RWPE1 (cell line): ENCODE measurements at places on chromosomes 5 and 9.

- no peak for DNase-seq
Measured at GRCh38 chr5:43561356-43561755, 4.5 kb upstream of the PAIP1 start.

GRCh38 chr5:134555890-134556311 is 30.4 kb downstream of the JADE2 start:
- peak; percentile 93 for DNase-seq

DNA sequence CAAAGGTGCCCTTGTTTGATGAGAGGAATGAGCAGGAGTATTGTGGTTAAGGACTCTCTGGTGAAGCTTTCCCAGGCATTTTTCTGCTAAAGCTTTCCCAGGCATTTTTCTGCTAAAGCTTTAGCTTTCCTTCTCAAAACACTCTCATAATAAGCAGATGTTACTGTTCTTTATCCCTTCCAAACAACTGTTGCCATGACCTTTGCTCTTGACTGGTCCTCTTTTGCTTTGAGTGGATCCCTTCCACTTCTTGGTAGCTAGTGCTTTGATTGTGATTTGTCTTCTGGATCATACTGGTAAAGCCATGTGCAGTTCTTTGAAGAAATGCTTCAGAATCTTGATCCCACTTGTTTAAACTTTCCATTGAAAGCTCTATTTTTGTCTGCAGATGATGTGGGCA is 85.8 kb downstream of the GPBP1 start:
- DNase-seq = no peak

DNA sequence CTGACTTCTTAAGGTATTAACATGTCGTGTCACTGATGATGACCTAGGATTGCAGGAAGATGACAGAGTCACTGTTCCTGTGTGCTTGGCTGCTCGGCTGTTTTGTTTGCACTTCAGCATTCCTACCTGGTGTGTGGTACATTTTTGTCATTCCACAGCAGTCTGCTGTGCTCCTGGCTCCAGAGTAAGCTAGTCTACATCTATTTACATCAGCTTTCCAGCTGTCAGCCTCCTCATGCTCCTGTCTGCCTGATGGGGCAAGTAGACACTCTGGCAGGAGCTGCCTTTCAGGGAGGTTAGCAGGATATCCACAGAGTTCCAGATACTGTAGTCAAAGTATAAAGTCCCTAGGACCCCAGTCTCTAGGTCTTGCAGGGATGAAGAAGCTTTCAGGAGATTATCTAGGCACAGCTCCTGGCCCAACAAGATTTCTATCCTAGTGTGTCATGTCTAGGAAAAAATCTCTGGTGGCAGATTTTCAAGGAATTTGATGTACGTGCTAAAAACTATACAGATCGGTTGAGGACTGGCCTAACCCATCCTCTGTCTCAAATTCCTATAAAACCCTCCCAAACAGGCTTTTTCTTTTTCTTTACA is 28.4 kb downstream of the RUSC2 start:
- DNase-seq = peak; percentile 96

DNA sequence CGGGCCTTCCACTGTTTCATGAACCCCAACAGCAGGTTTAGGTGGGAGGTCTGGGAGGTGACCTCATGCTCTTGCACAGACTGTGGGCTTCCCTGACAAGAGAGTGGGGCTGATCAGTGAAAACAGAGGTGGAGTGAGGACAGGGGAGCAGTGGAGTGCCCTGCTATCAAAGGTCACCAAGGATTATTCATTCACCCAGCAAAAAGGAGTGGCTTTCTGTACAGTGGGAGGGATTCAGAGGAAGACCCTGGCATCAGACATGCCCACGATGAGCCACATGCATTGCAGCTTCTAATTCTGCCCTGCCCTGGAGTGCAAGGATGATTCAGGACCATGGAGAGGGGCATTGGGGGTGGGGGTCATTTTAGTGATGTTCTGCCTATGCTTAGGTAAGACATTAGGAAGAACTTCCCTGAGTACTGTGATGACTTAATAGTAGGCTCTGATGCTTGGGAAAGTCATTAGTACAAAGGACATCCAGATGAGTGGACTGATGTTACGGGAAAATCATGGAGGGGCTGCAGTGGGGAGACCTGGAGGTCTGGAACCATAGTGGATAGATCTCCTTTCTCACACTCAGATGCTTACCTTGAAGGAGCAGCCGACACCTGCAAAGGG is 12.8 kb downstream of the TRAF1 start:
- peak; percentile 42 for DNase-seq

DNA sequence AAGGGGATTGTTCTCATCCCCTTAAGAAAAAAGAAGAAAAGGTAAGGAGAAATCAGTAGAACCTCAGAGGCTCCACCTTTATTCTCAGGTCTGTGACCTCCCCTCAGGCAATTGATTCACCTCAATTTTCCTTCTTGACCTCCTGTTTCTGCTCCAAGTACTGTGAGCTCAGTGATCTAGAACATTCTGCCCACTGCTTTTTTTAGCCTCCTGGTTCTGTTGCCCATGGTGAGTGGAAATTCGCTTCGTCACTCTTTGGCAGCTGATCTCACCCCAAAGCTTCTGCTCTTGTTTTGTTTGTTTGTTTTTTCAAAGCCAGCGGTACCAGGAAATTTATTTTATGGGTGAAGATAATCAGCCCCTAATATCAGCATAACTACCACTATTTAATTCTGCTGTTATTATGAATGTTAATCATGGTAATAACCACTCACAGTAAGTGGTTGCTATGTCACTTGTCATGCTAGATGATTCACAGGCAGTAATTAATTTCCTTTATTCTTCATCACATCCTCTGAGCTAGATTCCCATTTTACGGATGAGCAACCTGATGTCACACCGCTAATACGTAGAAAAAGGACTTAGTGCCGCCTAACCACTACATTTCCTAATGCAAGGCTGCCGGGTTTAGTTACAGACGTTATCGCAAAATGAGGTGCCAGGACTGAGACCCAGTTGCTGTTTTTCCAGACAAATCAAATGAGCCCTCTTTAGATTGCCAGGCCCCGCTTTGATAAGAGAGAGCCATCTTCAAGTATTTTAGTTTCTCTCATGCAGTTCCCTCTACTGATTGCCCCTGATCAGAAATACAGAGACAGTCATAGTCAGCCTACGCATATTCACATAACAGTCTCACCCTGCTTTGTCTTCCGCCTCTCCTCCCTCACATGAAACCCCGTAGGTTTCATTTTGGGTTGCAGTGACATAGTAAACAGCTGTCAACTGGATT is 78.2 kb downstream of the CYFIP2 start:
- DNase-seq = no peak

- no peak for DNase-seq
Measured at GRCh38 chr9:96877269-96877668, 23.0 kb upstream of the ZNF782 start.

- no peak for DNase-seq
Measured at GRCh38 chr9:114853071-114853855, 47.4 kb upstream of the TNFSF15 start.

DNA sequence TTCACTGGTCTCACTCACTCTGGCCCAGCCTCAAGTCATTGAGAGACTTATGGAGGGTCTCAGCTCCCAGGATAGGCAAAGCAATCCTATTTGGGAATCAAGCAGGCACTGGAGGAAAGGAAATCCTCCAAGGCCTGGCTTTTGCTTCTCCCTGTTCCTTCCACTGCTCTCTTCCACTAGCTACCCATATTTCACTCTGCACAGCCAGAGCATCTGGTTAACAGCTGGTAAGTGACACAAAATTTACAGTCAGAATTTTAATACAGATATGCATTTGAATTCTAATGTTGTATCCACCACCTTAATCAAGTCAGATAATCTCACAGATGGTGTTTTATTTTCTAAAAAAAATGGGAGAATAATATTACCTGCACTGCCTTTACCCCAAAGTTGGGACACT is 868 bp upstream of the C1QTNF2 start:
- no peak for DNase-seq

DNA sequence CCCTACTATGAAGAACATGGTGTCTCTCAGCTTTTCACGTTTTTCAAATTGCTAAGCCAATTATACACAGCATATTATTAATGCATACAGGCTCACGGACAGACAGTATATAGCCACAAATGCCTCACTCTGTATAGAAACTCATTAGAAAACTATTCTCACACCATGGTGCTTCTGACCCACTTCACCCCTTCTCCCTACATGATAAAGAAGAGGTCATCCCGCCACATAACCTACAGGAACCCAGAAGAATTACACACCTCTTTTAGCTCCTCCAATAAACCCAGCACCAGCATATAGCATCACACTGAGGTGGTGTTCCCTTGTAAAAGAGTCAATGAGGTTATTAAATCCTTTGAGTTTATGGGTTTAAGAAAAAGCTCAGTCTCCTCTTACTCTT is 5.6 kb downstream of the TLE1 start:
- no peak for DNase-seq

DNA sequence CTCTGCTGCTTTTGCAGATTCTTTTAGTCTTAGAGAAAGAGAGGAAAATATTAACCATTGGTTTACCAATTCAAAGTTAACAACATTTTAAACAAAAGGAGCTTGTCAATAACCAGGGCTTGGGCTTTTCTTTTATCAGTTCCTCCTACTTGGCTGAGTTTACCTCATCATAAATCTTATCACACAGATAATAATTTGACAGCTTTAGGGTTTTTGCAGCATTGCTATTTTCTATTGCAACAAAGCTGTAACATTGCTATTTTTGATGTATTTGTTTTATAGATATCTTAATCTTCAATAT is 9.8 kb upstream of the ABL1 start:
- no peak for DNase-seq

DNA sequence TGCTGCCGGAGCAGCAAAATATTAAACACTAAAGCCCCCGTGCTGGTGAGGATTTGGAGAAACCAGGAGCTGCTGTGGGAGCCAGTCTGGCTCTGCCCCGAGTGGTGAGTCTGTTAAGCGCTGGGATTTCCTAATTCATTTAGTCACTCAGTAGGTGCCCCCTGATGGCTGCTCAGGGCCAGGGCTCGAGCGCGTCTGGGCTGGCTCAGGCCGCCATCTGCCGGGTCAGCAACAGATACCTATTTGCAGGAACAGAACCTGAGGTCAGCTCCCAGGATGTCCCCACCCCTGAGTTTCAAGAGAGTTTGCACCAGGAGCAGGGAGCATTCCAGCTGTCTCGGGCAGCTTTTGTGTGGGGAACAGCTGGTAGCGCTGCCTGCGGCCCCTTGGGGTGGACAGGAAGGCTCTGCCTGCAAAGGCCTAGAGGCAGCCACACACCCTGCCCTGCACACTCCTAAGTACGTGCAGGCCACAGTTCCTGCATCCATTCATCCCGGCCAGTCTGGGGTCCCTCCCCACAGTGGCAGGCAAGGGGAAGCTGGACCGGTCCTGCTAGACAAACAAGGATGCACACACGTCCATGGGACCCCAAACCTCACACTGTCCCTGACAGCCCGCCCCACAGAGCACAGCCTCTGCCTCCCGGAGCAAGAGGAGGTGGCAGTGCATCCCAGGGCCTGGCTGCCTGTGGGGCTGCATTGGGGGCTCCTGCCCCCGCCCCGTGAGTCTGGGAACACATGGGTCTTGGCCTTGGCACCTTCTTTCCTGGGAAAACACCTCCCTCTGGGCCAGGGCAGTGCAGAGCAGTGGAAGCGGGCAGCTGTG is 83.7 kb downstream of the ADAMTS2 start:
- DNase-seq = no peak

GRCh38 chr9:94926431-94926800 is 199.9 kb downstream of the AOPEP start:
- no peak for DNase-seq

DNA sequence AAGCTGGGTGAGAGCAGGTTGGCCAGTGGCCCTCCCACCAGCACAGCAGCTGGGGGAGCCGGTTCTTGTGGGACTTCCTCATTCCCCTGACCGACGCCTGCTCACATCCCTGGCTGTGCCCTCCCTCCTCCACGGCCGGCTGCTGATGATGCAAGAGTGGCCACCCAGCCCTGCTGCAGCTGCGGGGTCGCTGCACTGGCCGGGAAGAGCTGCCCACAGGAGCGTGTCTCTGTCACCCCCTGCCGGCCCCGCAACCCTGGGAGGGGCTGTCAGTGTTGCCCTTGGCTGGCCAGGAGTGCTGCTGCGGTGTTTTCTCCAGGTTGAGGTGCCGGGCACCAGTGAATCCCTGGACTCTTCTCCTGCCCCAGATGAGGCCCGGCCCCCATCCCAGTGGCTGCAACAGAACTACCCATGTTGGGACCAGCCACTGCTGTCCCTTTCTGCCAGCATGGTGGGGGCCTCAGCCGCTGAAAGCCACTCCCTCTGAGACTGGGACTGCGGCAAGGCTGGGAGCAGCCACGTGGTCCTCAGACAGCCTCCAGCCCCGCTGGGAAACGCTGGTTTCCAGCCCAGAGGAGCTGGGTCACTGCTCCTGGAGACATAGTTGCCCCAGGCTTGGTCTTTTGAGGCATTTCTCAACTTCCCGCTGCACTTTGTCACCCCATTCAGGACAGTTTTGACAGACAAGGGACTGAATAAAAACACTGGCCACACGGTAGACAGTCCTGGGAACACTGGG is 739 bp downstream of the CARD9 start:
- peak; percentile 31 for DNase-seq

DNA sequence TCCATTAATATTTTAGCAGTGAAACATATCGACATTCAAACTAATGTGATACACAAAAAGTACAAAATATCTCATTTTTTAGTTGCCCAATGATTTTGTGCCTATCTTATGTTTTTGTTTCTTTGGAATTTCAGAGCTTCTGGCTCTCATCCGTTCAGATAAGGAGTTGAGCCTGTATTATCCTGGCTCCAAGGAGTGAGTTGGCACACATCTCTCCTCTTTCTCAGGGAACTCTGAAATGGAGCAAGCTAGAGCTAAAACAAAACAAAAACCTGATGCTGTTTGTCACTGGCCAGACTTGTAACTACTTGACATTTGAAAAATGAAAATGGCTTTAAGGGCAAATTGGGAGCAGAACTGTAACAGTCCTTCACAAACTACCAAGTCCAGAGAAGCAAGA is 131.3 kb upstream of the SLC28A3 start:
- no peak for DNase-seq

GRCh38 chr9:114611516-114612271 is 603 bp downstream of the TMEM268 start:
- peak; percentile 70 for DNase-seq

DNA sequence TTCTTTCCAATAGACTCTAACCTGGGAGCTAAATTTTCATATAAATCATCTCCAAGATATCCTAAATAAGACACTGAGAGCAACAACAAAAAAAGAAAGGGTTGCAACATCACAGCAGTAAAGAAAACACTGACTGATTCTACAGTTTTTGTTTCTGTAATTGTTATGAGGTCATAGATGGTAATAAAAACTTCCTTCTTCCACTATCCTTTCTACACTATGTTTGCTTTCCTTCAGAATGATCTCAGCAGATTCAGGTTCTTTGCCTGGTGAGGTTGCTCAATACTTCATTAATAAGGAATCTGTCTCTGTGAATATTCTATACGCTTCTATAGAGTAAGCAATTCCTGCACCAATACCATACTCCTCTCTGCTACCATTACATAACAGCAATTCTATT is 835.6 kb upstream of the GRAMD2B start:
- no peak for DNase-seq

DNA sequence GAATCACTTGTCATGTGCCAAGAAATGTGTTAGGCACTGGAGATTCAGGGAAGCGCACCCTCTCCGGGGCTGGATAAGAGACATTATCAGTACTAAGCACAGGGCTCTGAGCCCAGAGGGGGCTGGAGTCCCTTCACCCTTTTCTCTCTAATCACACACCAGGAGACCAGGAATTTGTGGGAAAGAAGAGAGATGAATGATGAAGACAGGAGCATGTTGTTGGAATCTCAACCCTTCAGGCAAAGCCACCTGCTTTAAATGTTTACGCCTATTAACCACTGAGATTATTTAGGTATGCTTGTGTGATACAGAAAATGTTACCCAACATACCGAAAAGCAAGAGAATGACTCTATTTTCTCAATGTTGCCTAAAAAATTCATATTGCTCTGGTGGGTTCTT is 119.8 kb downstream of the ENTREP1 start:
- DNase-seq = no peak

- no peak for DNase-seq
Measured at GRCh38 chr5:147648597-147648996, 133.9 kb downstream of the JAKMIP2 start.
